T-helper 2 cell (primary cell): ENCODE measurements at places on chromosomes 1 and 21.

DNA sequence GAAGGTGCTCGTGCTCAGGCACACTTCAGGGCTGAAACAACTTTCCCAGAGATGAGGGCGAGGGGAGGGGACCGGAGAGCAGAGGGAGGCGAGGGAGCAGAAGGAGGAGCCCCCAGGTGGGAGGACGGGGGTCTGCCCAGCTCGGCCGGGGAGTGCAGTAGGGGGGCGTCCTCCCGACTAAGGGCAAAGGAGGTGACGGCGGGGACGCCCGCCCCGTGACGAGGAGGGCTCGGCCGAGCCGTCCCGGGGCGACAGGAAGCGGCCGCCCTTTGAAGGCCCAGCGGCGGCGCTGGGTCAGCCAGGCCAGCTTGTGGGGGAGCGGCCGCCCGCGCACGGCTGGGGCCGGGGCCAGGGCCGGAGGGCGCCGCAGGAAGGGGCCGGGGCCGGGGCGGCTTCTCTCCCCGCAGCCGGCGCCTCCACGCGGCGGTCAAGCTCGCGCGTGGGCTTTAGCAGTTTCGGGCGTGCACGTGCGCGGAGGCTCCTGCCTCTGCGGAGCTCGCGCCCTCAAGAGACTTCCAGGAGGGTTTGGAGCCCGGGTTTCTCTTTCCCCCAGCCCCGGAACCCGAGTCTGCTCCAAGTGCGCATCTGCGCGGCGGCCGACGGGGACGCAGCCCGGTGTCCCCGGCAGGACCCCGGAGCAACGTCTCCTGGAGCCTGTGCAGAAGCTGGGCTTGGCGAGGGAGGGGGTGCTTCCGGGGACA is 100.8 kb upstream of the SLC45A1 start:
- DNase-seq = no peak

DNA sequence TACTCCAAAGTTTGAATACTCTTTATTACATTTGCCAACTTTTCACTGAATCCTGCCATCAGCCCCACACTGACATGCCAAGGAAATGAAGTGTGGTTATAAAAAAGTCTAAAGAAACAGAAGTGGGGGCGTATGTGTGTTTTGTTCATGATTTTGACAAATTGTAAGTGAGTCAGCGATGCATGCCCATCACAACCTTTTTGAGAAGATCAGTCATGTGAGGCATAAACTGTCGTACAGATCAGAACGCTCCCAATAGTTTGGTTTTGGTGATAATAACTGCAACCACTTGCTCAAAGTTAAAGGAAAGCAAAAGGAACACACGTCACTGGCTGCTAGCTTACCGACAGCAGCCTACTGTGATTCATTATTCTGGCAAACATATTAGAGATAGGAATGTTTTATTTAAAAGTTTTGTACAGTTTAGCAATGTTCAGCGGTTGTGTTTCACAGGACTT is 95.6 kb downstream of the RGS2 start:
- no peak for DNase-seq

- DNase-seq = no peak
These were observed 239.3 kb downstream of the NPHP4 start for GRCh38 chr1:5752746-5753548.

DNA sequence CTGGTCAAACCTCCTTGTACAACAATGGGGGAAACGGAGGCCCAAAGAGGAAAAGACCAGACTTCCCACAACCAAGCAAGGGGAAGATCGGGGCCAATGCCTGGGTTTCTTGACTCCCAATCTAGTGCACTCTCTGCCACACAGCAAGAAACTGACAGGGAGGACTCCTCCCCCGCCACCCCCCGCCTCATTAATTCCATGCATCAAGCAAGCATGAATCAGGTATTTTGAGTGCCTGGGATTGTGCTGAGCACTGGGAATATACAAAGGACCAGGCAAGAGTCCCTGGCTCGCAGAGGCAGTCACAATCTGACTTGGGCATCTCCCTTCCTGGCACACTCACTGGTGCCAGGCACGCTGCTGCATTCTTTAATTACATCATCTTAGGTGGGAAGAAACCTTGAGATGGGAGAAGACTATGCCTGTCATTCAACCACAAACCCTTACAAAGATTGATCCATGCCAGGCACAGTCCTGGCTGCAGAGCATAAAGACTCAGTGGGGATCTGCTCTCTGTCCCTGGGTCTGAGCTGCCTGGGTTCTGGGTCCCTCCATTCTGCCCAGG is 4.4 kb upstream of the KCNC4 start:
- no peak for DNase-seq

DNA sequence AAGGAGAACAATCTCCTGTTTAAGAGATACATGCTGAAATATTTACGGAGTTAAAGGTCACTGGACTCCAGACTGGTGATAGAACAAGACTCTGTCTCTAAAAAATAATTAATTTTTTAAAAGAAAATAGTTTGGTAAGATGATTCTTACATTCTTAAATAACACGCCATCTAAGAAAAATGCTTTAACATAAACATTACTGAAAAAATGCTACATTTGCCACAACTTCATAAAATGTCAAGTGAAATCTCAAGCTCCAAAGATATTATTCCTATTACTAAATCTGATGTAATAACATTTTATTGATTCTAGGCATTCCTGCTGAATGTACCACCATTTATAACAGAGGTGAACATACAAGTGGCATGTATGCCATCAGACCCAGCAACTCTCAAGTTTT is 4.1 kb downstream of the ANGPTL3 start:
- no peak for DNase-seq

DNA sequence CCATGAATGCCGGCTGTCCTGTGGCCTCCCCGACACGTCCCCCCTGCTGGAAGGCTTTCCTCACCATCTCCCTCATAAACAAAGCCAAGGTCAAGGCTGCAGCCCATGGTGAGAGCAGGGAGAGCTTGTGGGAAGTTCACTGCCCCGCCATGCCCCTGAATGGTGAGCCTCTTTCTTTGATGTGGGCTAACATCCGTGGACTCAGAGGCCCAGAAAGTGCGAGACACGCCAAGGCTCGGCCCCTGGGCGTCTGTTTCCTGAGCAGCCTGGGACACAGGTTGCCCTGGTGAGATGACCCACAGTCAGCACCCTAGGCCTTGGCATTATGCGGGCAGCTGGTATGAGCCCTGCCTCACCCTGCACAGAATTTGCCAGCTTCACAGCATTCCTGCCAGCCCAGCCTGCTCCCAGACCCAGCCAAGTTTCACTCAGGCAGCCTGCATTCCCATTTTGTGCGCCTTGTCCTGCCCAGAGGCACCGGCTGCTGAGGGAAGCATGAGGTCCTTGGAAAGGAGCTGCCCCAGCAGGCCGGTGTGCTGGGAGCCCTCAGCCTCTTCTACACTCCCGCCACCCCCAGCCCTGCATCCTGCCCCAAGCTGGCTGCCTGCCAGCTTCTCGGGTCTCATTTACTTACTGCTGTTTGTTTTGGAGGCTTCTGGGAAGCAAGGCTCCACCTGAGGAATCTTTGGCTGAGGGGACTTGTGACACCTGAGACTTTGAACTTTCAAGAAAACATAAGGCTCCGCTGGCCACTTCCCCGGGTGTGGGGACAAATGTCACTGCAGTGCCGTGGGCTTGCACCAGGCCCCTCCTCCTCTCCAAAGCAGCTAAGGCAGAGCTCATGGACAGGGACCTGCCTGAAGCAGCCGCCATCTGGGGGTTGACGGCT is 31.9 kb downstream of the NEK2 start:
- no peak for DNase-seq

GRCh38 chr1:94602316-94602715 is 60.8 kb upstream of the F3 start:
- no peak for DNase-seq

- DNase-seq = no peak
These were observed 297.8 kb downstream of the BRINP3 start for GRCh38 chr1:190179817-190180216.

GRCh38 chr1:180521474-180522212 is 19.3 kb upstream of the ACBD6 start:
- no peak for DNase-seq

- DNase-seq = no peak
These were observed 16.7 kb downstream of the ALX3 start for GRCh38 chr1:110053552-110054428.

GRCh38 chr1:218249338-218250140 is 35.6 kb upstream of the RRP15 start:
- no peak for DNase-seq

- DNase-seq = no peak
These were observed 21.5 kb downstream of the DESI2 start for GRCh38 chr1:244674446-244674845.

GRCh38 chr1:236834876-236835275 is 39.8 kb downstream of the MTR start:
- no peak for DNase-seq
